ENCODE measurements at places on chromosomes 7 and 10. TPM values are rescaled to one million over a fixed set of nuclear protein-coding genes. Genes with fewer than 3 reads are reported as not detected.

SH2D4B gene
- total RNA-seq, result 0.31 TPM

TRIM74 gene
- total RNA-seq, result 4.1 TPM

GRCh38 chr7:139575338-139575680 lies 51.8 kb downstream of the CLEC2L start:
- no peak for DNase-seq

ATP6V0A4 gene
- not detected for total RNA-seq

- peak; percentile 10 for DNase-seq
These were observed 433.6 kb upstream of the GALNT17 start for GRCh38 chr7:70698219-70698832.

IGFBP1 gene
- total RNA-seq, result not detected

GRID2IP gene
- total RNA-seq, result 0.39 TPM

DNA sequence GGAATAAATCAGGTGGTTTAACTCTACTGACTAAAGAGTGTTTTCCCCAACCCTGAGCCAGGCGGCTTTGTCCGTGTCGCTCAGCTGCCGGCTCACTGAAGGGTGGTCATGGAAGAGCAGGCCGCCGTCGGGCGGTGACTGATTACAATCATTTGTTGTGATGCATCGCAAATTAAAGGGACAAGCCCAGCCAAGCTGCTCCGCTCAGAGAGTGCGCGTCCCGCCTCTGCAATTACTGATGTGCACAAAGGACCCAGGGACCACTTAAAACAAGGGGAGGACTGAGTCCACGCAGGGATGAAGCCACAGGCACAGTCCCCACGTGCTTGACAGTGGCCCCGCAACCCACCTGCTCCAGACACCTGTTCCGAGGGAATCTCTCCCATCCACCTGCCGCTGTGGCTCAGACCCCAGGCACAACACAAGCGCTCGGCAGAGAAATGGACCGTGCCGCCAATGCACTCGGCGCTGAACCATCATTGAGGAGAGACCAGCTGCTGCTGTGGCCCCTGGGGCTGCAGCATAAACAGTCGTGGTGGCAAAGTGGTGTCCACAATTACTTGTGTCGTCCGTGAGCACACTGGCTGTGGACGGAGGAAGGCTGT lies 526.5 kb downstream of the PTPRN2 start:
- no peak for DNase-seq

TUBAL3 gene
- total RNA-seq, result not detected

DNA sequence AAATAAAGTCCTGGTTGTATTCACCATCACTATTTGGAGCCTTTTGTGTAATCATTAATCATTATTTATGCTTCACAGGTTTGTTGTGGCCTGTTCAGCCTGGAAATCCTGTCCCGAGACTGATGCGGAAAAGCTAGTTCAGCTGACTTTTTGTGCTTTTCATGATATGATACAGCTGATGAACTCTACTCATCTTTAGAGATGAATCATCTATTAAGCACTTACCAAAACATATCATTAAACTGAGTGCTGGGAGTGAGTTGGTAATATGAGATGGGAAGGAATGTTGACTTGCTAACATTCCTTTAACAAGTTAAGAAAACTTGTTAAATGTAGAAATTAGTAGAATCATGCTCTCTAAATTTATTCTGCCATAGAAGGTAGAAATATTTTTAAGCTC lies 53.0 kb downstream of the CROT start:
- no peak for DNase-seq

C7orf57 gene
- 0.56 TPM for total RNA-seq

HEPACAM2 gene
- total RNA-seq, result not detected

DNA sequence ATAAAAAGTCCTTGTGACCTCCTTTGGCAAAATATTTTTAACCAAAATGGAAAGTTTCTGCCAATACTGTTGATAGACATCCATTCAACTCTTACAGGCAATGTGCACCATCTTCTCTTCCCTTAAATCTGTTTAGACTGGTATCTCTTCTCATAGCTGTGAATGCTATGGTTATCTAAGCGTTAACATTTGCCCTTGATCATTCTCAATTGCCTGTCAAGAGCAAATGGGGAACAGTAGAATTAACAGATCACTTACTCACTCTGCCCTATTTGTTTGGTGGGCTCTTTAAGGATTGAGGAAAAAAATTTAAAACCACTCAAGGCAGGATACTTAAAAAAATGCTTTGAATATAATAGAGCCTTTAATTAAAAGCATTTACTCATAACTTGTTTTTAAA lies 808.4 kb downstream of the NXPH1 start:
- no peak for DNase-seq

HELLS gene
- total RNA-seq, result 10.3 TPM

- no peak for DNase-seq
These were observed 64.9 kb downstream of the DAGLB start for GRCh38 chr7:6382817-6383216.

KDM7A gene
- 46.5 TPM for total RNA-seq

DNA sequence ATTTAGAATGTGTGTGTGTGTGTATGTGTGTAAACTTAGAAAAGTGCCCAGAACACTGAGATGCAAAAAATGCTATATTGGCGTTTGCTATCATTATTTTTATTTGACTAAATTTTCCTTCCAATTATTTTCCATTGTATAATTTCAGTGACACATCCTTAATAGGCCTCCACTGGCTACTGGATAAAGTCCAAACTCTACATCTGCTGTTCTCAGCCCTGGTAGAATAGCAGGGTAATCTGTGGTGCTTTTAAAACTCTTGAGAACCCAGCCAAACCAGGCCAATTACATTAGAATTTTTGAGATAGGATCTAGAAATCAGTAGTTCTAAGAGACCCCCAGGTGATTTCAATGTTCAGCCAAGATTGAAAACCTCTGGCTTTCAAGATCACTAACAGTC lies 66.4 kb downstream of the ZNF503 start:
- no peak for DNase-seq

- DNase-seq, result no peak
These were observed 235.2 kb downstream of the WDR37 start for GRCh38 chr10:1291178-1292090.

DNA sequence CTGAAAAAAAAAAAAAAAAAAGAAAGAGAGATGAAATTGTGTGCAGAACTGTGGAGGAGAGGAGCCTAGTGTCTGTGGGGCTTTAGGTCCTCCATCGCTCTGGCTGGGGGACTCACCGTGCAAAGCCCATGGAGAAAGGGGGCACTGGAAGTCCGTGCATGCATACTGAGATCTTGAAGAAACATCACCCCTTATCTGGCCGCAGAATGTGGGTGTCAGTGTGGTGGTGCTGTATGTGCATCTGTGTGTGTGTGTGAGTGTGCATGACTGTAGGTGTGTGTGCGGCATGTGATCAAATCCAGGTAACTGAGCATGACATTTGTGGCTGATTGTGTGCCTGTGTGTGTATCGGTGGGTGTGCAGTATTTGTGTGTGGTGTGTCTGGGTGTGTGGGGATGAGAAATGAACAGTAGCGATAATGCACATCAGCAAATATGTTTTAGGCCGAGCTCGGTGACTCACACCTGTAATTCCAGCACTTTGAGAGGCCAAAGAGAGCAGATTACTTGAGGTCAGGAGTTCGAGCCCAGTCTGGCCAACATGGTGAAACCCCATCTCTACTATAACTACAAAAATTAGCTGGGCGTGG lies 8.8 kb upstream of the CLDN3 start:
- no peak for DNase-seq

DNA sequence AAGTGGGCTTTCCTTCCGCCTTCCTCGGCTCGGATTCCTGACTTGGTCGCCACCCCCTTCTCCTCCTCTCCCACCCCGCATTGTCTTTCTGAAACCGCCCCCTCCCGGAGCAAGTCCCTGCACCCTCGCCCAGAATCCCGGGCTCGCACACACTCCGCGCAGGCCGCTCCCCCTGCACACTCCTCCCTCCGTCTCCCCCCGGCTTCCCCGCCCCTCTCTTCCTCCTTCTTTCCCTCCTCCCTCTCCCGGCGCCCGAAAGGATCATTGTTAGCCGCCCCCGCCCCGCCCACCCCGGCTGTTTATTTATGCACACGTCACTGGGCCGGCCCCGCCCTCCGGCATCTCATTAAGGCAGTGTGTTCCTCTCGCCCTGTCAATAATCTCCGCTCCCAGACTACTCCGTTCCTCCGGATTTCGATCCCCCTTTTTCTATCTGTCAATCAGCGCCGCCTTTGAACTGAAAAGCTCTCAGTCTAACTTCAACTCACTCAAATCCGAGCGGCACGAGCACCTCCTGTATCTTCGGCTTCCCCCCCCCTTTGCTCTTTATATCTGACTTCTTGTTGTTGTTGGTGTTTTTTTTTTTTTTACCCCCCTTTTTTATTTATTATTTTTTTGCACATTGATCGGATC lies at the start of gene TCF7L2:
TCF7L2 (plus strand) TSS at position 373 of the 633 bp plus-strand sequence. CDS start 510 bp downstream, outside the sequence.
- DNase-seq, result peak; percentile 78

IFIT1B gene
- 0.11 TPM for total RNA-seq

DNA sequence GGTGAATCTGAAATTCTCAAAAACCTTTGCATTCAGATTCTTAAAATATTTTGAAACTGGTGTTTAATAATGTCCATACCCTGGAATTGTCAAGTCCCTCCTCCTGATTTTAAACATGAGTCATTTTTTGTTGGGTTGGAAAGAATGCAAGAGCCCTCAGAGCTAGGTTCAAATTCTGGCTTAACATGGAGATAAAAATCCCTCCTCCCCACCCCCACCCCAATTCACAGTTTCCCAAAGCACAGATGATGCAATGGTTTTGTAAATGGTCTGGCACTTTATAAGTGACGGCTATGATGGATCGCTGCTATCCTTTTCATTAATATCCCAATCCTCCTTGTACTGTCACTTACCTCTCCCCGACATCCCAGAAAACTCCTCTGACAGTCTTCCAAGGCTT lies 332.8 kb downstream of the PLXNA4 start:
- DNase-seq, result no peak

- DNase-seq, result no peak
These were observed at the start of gene KNDC1 for GRCh38 chr10:133159950-133160825. Gene KNDC1, plus strand, starts transcription at chr10:133160219. Its CDS starts 249 bp downstream, at chr10:133160468.

DNA sequence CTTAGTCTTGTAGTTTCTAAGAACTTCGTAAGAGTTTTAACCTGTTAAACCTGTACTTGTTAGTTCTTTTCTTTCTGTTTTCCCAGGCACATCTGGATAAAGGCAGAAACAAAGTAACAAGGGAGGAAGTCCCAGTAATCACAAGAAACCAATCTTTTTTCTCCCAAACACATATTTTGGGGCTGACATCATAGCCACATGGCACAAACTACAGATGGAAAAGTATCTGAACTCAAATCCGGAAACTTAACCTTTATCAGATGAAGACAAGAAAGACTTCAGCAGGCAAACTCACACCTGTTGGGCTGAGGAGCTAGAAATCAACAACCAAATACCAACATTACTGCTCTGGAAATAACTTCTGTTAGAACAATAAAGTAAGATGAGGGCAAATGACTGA lies 67.1 kb downstream of the CUBN start:
- no peak for DNase-seq

- DNase-seq, result no peak
These were observed 223.5 kb upstream of the PHYHIPL start for GRCh38 chr10:58952747-58953466.

- no peak for DNase-seq
These were observed 30.7 kb downstream of the CNNM2 start for GRCh38 chr10:102948786-102949185.

LRRC18 gene
- not detected for total RNA-seq

DNA sequence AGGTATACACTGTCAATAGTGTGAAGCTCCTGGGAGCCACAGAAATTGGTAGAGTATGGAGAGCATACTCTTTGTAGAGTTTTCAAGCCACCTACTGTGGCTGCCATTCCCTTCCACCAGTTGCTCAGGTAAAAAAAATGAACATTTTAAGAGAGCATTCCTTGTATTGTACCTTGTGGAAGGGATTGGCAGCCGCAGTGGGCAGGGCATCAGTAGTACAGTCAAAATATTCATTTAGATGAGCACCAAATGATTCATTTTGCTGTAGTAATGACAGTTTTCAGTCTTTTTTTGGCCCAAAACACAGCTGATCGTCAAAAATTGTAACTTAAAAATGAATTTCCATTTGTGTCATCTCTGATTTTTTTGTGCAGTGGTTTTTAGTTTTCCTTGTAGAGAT lies 304.9 kb downstream of the ATRNL1 start:
- no peak for DNase-seq

DNA sequence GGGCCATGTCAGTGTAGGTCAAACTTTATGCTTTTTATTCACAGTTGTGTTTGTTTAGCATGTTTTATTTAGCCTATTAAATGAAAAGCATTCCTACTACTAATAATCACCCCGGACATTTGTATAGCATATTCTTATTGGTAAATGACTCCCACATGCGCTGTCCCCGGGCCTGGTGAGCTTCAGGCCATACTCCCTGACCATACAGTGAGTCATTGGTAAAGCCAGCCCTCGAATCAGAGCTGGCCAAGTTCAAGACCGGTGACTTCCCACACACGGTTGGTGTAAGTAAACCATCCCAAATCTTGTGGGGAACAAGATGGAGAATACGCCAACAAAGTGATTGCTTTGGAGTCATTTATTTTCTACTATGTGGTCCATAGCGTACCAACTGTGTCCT lies 238.7 kb upstream of the TCF7L2 start:
- DNase-seq, result no peak

DNA sequence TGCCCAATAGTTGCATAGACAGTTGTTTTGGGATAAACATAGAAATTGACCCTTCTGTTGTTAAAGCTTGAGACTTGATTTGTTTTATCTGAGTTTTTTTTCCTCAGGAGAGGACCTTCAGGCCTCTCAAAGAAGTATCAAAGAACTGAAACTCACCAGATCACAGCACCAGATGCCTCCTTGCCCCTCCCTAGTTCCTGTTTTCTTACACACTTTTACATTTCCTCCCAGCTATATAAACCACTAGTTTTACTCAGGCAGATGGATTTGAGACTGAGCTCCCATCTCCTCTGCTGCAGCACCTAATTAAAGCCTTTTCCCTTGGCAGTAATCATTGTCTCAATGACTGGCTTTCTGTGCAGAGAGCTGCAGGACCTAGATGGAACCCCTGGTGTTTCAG lies 150.6 kb upstream of the NRG3 start:
- DNase-seq, result no peak

- no peak for DNase-seq
These were observed 244.1 kb downstream of the FRMD4A start for GRCh38 chr10:14086596-14086995.

DNA sequence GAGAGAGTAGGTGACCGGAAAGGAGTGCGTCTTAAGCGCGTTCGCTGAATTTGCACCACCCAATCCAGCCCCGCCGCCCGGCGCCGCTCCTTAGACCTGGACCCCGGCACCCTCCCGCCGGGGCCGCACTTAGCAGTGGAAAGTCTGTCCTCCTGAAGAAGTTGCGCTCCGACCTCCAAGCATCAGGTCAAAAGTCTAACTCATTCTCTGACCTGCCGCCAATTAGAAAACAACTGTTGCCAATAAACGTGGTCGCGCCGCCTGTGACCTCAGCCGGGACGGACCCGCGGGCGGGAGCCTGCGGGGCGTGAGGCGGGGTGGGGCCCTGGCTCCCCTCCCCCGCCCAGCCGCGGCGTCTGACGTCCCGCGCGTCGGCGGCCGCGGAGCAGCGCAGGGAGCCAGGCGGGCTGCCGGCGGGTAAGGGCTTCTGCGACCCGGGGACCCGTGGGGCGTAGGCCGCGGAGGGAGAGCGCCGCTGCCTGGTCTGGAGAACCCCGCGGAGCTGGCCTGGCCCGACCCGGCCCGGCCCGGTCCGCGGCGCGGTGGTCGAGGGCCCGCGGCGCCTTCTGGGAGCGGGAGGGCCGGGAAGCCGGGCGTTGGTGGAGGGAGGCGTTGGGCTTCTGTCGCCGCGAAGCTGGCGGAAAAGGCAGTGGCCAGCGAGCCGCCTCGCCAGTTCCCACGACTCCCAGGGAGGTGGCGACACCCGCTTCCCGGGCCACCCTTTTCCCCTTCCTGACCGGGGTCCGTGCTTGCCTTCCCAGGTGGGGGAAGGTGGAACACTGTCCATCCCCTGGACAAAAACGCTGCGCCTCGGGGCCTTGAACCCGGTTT lies at the start of gene BCAP29:
BCAP29 (plus strand) TSS at position 362 of the 831 bp plus-strand sequence. CDS start 527 bp downstream, outside the sequence.
- peak; percentile 87 for DNase-seq

GRCh38 chr7:106049139-106049752 lies 62.9 kb downstream of the SYPL1 start:
- DNase-seq, result no peak

FFAR4 gene
- total RNA-seq, result not detected

EEPD1 gene
- total RNA-seq, result 4.6 TPM

All from CD4-positive, alpha-beta T cell (primary cell).